Stimulated activated CD8-positive, alpha-beta memory T cell treated with anti-CD3 and anti-CD28 coated beads, Interleukin-4, amount 100 ng/mL, for 4 hours (primary cell): ENCODE measurements at places on chromosomes 16 and 17.

DNA sequence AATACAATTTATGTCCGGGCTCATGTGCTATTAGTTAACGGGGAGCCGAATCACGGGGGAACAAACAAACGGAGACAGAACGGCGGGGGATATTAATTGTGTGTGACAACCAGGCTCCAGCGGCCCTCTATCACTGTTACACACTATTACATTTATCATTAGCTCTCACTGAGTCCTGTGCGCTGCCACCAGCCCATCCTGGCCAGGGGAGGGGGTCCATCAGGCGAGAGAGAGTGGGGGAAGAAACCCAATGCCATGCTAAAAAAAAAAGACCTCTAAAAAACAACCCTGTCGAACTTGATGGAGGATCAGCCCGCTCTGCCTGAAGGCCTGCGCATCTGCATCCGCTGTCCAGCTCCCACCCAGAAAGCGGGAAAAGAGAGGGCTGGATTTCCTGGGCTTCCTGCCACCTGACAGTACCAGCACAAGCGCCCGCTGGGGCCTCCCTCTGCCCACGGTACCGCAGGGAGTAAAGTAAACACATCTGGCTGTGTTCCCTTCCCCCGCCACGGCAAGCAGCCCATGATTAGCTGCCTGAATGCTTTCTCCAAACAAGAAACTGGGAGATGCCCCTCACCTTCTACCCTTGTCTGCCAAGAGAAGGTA lies 41.7 kb downstream of the PIPOX start:
- no peak for DNase-seq

- DNase-seq = no peak
These were observed 24.2 kb downstream of the NSMCE1 start for GRCh38 chr16:27244363-27244755.

DNA sequence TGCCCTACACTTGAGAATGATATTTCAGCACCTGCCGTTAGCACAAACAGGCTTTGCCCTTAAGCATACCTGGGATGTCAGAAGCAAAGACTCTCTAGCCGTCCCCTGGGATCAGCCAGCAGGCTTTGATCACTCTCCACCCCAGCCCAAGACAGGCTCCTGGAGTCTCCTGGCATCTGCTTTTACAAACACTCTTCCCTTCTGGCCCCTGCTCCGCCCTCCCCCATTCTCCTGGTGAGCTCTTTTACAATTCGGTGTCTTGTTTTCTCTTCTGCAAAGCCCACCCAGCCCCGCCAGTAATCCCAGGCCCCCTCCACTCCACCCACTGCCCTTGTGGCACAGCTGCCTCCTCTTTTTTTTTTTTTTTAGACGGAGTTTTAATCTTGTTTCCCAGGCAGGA lies 50.4 kb downstream of the KATNIP start:
- DNase-seq = no peak

GRCh38 chr16:9389543-9390207 lies 298.2 kb downstream of the HAPSTR1 start:
- DNase-seq = no peak

GRCh38 chr16:80129791-80130190 lies 411.0 kb upstream of the DYNLRB2 start:
- DNase-seq = no peak

GRCh38 chr17:50423553-50424159 lies 2.4 kb upstream of the ACSF2 start:
- DNase-seq = no peak

DNA sequence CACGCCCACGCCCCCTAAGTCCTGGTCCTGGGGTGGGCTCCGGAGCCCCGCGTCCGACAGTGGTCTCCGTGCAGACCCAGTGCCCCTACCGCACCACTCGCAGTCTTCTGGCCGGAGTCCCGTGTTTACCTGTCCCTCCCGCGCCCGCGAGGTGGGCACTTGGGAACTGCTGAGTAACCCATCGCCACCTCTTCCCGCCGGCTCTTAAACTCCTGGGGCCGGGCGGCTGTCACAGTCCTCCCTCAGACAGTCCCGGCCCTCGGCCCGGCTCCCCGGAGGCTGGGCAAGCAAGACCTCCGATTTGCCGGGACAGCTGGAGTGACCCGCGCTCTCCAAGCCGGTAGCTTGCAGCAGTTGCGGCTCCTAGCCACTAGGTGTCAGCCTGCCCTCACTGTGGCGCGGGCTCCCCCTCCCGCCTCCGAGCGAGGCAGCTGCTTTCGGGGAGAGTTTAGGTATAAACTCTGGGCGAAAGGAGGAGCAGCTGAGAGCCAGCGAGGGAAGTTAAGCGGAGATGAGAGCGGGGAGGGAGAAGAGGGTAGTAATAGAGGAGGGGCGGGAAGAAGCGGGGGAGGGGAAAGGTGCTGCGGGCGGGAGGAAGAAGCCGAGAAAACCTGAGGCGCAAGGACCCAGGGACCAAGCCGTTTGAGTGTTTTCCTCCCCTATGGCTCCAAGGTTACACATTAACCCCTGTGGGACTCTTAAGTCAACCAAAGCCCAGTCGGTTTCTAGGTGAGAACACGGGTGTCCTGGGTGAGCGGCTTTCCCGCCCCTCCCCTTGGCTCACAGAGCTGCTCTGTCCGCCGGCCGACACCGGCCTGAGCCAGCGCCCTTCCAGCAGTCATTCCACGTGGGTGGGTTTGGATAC lies 826 bp upstream of the TLCD1 start:
- peak; percentile 75 for DNase-seq

- DNase-seq = no peak
These were observed 21.6 kb upstream of the CLEC18C start for GRCh38 chr16:70151941-70152509.

DNA sequence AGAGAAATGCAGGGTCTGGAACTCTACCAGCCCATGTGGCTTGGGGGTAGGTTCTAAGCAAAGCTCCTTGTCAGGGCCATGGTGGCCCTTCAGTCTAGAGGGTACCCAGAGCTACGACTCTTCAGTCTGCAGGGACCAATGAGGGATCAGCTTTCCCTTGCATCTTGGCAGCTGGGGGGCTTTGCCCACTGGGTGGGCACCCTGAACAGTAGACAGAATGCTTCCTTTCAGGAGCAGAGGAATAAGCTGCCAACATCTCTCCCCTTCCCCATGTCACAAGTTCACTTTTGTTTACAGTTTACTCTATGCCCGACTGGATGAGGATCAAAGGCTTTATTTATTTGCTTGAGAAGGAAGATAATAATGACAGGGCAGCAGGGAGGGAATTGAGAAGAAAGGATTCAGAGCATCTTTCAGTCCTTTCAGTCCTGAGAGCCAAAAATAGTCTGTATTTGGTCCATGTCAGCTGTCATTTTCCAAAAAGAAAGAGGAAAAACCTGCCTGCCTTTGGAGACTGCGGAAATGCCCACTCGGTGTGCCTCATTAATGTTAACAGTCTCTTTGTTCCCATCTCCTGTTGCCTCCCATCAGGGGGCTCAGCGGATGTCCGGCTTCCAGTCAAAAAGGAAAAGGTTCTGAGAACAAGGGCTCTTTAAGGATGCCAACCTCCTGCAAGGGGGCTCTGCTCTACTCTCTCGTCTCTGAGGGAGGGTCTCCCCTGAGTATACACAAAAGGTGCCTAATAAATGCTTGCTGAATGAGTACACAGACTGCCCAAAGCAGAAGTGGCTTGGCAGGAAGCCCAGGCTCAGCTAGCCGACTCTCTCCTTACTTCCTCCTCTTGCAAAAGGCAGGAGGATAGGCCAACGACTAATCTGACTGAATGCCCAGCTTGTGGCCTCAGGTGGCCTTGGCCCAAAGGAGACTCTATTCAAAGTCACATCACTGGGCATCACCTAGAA lies 17.1 kb downstream of the TRAF4 start:
- no peak for DNase-seq

DNA sequence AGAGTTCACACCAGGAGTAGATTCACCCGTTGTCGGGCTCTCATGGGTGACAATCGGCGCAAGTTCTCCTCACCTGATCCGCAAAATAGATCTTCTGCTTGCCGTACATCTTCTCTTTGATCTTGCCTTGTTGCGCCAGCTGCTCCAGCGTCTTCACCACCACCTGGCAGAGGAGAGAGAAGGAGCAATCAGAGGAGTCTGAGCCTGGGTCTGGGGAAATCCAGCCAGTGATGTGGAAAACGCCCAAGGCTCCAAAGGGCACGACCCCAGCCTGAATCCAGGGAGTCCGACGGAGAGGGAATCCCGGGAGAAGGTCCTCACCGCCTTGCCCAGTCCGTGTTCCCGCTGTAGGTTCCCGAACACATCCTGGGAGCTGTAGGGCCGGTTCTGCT lies 393 bp downstream of the PSMC3IP start:
- no peak for DNase-seq

- DNase-seq = no peak
These were observed 19.2 kb upstream of the EMP2 start for GRCh38 chr16:10599626-10600025.

DNA sequence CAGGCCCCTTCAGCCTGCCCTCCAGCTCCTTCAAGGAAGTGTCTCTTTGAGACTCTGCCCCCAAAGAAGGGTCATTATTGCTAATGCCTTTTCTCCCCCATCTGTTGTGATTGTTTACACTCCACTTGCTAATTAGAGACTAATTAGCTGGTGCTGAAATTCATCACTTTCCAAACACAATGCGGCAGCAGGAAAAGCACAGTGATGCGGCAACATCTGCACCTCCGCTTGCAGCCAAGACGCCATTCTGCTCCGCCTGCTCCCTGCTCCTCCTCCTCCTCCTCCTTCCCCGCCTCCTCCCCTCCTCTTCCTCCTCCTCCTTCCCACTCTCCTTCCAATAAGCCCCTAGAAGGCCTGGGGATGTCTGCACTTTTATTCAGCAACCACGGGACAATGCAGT lies 110.5 kb downstream of the SDK2 start:
- no peak for DNase-seq

GRCh38 chr17:17880577-17881196 lies 43.9 kb upstream of the SREBF1 start:
- no peak for DNase-seq

DNA sequence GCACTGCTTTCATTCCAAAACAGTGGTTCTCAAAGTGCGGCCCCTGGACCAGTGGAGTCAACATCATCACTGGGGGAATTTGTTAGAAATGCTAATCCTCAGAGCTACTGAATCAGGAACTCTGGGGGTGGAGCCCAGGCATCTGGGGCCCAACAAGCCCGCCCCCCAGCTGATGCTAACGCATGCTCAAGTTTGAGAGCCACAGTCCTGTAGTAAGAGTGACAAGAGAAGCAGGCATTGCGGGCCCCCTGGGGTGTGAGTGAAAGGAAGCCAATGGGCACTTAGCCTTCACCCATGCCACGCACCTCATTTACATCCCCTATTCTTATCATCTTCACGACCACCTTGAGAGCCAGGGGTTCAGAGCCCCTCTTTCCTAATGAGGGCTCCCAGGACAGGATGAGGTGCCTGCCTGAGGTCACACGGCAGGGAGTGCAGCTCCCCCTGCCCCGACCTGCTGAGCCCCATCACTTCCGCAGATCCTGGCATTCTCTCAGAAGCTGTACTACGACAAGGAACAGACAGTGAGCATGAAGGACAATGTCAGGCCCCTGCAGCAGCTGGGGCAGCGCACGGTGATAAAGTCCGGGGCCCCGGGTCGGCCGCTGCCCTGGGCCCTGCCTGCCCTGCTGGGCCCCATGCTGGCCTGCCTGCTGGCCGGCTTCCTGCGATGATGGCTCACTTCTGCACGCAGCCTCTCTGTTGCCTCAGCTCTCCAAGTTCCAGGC lies 9.1 kb downstream of the CA4 start:
- no peak for DNase-seq

DNA sequence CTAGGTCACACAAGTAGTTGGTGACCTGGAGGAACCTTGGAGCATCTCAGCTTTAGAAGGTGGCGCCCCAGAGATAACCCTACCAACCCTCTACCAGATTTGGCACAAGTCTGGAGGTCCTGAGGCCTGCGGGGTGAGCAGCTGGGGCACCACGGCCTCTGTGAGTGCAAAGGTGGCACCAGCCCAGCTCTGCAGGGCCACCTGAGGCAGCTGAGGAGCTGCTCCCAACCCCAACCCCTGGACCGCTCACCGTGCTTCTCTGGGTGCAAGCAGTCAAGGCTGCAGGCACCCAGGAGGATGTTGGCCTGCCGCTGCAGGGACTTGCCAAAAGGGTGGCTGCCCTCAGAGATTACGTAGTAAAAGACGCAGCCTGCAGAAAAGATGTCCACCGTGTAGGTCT lies 28.4 kb upstream of the ICAM2 start:
- no peak for DNase-seq

- DNase-seq = no peak
These were observed 30.0 kb downstream of the SOX9 start for GRCh38 chr17:72150632-72151460.

DNA sequence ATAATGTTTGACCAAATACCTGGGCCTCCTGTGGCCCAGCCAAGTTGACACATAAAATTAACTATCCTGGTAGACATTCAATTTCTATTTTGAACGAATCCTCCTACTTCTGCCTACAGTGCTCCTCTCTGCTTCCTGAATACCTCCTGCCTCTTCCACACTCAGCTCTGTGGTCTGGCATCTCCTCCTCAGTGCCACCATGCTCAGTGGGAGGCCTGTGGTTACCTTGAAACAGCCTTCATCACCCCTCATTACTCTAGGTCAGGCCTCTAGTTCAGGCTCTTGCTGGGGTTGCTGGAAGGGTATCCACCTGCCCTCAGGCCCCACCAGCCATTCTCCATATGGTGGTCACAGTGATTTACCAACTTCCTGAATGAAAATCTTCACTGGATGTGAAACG lies 5.1 kb downstream of the LYRM9 start:
- DNase-seq = no peak

DNA sequence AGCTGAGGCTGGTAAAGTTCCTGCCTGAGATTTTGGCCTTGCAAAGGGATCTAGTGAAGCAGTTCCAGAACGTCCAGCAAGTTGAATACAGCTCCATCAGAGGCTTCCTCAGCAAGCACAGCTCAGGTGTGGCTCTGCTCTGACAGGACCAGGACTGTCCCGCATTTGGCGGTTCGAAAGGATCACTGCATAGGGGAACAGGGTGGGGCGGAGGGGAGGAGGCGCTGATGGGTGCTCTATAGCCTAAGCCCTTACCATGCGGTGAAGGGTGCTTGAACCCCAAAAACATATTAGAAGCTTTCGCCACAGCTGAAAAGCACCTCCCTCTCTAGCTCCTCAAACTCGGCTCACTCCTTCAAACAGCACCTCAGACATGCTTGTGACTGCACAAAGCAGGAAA lies 29.9 kb upstream of the ENDOV start:
- DNase-seq = no peak

DNA sequence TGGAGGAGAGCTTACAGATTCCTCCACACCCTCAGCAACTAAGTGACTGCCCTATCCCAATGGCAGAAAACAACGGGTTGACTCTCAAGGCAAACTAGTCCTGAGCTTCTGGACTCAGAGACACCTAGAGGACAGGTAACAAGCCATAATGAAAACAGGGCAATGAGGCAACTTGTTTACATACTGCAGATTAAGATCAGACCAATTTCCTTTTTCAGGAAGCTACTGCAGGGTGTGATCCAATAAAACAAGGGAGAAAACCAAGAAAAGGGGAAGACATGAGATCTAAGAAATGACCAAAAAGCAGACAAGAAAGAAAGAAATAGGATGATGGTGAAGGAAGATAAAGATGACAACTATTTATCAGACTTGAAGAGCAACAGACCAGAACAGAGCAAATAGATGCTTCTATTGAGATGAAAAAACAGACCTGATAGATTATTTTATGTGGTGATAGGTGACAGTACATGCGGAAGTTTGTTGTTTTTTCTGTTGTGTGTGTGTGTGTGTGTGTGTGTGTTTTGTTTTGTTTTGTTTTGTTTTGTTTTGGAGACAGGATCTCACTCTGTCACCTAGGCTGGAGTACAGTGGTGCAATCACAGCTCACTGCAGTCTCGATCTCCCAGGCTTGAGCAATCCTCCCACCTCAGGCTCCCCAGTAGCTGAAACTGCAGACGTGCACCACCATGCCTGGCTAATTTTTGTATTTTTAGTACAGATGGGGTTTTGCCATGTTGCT lies 120.7 kb downstream of the GAS7 start:
- no peak for DNase-seq

GRCh38 chr16:67433131-67433719 lies 2.3 kb downstream of the HSD11B2 start:
- no peak for DNase-seq
